GM23248 (cell line): ENCODE measurements at places on chromosomes 6 and 20. TPM values are rescaled to one million over a fixed set of nuclear protein-coding genes. Genes with fewer than 3 reads are reported as not detected.

Gene NCOA3
- total RNA-seq, result 36.4 and 36.6 TPM in 2 replicates

DNA sequence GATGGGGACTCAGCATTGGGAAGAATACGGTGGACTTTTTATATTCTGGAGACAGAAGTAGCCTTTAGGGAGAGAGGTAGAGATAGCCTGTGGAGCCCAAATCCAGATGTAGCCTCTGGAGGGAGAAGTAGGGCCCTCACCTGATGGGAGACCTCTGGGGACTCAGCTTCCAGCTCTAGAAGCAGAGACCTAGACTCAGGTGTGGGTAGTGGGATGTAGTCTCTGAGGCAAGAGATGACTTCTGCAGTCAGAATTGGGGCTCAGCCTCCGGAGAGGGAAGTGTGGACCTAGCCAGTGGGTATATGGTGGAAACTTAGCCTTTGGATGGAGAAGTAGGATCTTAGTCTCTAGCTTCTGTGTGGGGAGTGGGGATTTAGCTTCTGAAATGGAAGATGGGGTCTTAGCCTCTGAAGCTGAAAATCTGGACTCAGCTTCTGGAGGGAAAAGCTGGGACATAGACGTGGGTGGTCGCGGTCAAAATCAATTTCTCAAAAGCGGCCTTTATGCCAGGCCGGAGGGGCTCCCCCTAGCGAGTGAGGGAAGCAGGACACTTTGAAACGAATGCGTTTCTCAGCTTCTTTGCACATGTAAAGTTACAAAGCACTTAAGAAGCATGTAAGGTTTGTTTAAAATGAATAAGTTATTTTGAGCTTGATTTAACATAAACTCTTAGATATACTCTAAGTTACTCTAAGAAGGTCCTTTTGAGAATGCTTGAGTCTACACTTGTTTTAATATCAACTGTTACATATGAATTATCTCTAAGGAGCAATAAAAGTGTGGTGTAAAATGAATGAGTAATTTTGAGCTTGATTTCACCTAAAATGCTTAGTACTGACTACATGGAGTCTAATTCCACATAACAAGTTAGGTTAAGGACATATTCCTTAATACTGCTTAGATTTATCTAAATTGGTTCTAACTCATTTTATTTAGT, 12.9 kb upstream of the ZNF343 start:
- peak; percentile 53 for DNase-seq

DNA sequence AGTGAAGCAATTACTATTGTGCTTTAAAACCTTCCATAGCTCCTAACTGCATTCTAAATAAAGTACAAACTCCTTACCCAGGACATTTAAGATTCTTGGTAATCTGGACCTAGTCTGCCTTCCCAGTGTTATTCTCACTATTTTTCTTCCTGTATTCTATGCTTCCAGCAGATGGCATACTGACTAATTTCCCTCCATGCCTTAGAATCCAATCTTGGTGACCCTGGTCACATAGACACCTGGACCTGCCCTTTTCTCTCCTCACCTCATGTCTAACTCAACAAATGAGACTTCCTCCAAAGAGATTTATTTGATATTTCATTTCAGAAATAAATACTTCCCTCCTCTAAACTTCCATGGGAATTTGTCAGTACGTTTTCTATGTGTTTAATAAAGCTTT, 25.8 kb downstream of the ROS1 start:
- DNase-seq, result peak; percentile 29

Gene RPS6KA2
- total RNA-seq, result 42.0 and 45.1 TPM in 2 replicates
